Skeletal muscle cell (primary cell): ENCODE measurements at places on chromosomes 6 and 20.
A peak's percentile ranks its signal among the peaks of the same experiment; 100 is the strongest.

DNA sequence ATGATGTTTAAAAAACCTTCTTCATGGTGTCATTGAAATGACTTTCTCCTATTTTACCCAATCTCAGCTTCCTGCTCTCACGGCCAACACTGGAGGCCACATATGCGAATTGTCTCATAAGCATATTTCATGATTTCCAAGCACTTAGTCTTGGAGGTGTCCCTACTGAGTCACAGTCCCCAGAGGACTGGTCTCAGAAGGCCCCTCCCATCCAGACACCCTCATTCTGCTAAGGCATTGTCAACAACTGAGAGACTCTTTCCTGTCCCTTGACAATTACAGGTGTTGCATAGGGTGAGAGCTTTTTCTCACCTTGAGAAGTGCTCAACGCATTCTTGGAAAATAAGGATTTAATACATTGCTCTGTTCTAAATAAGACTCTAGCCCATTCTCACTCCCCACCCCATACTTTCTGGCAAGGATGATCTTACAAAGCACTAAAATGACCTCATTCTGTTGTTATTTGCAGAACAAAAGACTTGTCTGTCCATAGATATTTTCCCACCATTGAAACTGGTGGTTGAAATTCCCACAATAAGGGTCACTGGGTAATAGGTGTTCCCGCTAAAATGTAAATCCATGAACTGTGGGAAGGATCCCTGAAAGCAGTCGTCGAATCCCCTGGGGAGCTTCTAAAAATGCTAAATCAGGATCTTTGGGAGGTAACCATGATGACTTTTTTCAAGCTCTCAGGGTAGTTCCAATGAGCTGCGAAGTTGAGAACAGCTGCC lies 32.3 kb upstream of the SLC22A23 start:
- DNase-seq = peak; percentile 76

- no peak for DNase-seq
Observed at GRCh38 chr6:132404330-132404729, 3.1 kb upstream of the MOXD1 start.

DNA sequence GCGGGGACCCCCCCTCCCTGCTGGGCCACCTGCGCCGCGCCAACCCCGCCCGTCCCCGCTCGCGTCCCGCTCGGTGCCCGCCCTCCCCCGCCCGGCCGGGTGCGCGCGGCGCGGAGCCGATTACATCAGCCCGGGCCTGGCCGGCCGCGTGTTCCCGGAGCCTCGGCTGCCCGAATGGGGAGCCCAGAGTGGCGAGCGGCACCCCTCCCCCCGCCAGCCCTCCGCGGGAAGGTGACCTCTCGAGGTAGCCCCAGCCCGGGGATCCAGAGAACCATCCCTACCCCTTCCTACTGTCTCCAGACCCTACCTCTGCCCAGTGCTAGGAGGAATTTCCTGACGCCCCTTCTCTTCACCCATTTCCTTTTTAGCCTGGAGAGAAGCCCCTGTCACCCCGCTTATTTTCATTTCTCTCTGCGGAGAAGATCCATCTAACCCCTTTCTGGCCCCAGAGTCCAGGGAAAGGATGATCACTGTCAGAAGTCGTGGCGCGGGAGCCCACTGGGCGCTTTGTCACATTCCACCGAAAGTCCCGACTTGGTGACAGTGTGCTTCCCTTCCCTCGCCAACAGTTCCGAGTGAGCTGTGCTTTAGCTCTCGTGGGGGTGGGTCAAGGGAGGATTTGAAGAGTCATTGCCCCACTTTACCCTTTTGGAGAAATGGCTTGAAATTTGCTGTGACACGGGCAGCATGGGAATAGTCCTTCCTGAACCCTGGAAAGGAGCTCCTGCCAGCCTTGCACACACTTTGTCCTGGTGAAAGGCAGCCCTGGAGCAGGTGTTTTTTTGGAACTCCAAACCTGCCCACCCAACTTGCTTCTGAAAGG lies 2.1 kb downstream of the VEGFA start:
- no peak for DNase-seq

DNA sequence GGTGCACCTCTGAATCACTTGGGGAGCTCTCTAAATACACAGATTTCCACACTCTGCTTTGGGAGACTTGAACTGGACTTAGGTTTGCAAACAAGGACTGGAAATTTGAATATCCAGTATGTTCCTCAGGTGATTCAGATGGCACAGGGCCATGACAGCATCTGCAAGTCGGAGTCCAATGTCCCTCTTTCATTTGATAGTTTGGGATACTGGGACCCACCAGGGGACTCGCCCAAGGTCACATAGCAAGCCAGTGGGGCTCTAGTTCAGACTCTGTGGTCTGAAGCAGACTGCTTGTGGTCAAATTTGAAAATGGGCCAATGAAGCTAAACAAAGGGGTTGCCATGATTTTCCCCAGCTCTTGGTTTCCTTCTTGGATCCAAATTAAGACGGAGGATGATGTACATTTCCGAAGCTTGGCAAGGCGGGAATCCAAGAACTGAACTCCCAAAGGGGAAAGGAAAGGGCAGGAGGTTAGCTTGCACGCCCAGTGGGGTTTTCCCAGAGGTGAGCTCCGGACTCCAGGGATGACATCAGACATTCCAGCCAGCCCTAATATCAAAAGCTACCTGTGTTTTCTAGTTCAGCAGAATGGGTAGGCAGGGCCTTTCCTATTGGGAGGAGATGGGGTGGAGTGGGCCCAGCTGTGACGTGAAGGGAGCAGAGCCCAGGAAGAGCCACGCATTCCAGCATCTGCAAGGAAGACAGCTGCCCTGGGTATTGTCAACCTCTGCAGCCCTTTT lies 3.4 kb upstream of the SYS1 start:
- no peak for DNase-seq

DNA sequence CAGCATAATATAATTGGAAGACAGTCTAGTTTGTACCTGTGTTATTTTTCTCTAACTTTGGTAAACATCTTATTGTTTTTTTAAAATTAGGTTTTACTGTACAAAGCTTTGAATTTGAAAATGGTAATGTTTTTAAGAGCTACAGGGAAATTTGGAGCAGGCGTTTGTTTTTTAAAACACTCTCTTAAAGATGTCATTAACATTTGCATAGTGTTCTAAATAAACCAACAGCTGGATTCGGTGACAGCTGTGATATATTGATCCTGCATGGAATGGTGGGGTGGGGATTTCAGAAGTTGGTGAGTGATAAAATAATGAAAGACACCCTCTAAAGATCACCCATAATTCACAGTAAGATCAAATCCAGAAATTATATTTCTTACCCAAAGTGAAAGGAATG lies 97.9 kb upstream of the PRL start:
- DNase-seq = no peak

DNA sequence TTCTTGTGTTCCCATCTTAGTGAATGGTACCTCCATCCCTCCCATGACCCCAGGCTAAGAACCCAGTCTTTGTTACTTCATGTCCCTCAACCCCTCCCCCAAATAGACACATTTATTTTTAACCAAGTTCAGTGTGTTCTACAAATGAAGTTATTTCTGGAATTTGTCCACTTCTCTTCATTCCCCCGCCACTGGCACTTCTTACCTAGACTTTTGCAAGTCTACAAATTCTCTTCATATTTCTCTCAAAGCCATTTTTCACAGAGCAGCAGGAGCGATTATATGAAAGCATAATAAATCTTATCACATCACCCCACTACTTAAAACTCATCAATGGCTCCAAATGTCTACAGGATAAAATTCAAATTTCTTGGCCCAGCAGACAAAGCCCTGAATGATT lies 131.4 kb downstream of the BTBD9 start:
- no peak for DNase-seq

- DNase-seq = no peak
Observed at GRCh38 chr20:46979603-46980241, 85.1 kb downstream of the EYA2 start.

- no peak for DNase-seq
Observed at GRCh38 chr6:474453-475185, 83.1 kb downstream of the IRF4 start.

GRCh38 chr6:80523010-80523409 lies 416.5 kb downstream of the BCKDHB start:
- DNase-seq = peak; percentile 39

DNA sequence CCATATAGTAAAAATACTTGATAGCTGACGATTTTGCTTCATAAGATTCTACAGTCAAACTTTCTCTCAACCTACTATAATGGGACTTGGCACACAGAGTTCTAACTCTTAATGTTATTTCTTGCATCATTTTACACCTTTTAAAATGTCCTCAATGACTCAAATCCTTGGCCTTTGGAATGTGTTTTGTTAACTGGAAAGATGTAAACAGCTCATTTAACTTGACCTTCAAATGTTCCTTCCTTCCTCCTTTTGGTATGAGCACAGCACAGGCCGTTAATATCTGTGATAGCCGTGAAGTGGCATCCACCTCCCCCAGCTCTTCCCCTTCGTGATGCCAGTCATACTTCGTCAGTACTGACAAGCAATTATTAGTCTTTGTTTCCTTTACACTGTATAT lies 972.0 kb upstream of the CITED2 start:
- peak; percentile 32 for DNase-seq

- no peak for DNase-seq
Observed at GRCh38 chr6:78700991-78701390, 166.4 kb upstream of the IRAK1BP1 start.
